A673 (cell line): ENCODE measurements at places on chromosomes 6 and 20. TPM values are rescaled to one million over a fixed set of nuclear protein-coding genes. Genes with fewer than 3 reads are reported as not detected.

Gene TGM6
- total RNA-seq, result not detected in 2 replicates

Gene PNISR
- total RNA-seq, result 147 TPM in 2 replicates

Gene FBXO5
- 62.4 and 67.9 TPM in 2 replicates for total RNA-seq

Gene B3GAT2
- total RNA-seq, result not detected in 2 replicates

Gene DPPA5
- not detected in 2 replicates for total RNA-seq

Gene NNAT
- not detected in 2 replicates for total RNA-seq

Gene SNAI1
- total RNA-seq, result 4.1 and 4.4 TPM in 2 replicates
